ENCODE measurements at places on chromosomes 1 and 21. TPM values are rescaled to one million over a fixed set of nuclear protein-coding genes. Genes with fewer than 3 reads are reported as not detected.

Gene SPAG17
- total RNA-seq, result not detected

Gene SERPINC1
- total RNA-seq, result not detected

Gene PKLR
- total RNA-seq, result not detected

DNA sequence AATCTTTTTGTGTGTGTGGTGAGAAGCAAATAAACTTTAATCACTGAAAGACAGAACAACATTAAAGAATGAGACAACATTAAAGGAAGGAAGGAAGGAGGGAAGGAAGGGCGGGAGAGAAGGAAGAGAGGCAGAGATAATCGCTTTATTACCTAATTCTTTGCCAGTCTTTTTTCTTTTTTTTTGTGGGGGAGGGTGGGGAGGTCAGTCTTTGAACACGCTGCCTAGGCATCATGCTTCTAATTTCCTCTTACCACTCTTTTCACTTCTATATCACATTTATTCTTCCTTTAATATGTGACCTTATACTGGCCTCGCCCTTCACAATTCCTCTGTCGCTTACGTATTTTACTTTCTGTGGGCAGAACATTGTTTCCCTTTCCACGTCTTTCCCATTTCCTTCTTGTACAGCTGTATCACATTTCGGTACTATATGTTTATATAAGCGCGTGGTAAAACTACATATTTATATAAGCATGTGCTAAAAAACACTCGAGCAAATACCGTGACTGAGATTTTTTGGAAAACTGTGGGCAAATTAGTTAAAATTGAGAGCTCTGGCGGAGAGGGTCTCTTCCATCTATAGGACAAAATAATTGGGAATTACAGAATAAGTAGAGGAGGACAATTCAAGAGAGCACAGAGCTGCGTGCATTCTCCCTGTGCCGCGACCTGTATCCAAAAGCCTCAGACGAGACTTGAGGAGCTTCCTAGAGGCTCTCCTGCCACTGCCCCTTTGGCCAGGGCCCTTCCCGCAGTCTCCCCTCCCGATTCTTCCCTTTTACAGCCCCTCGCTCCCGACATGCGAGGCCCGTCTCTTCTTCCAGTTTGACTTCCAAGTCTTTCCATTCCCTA lies 823 bp upstream of the PRKAA2 start:
- no peak for DNase-seq

Gene ANXA9
- not detected for total RNA-seq

DNA sequence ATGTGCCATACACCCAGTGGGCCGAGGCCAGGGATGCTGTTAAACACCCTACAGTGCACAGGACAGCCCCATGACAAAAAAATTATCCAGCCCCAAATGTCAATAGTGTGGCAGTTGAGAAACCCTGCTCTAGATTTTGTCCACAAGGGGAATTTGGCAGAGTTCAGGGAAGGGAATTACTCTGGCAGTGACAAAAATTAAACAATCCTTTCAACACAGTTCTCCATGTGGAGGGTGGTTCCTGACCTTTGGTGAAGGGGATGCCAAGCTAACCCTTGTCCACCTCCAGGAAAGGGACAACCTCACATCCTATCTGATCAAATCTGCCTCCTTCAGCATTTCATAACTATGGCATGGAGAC lies 28.4 kb upstream of the CD84 start:
- no peak for DNase-seq

DNA sequence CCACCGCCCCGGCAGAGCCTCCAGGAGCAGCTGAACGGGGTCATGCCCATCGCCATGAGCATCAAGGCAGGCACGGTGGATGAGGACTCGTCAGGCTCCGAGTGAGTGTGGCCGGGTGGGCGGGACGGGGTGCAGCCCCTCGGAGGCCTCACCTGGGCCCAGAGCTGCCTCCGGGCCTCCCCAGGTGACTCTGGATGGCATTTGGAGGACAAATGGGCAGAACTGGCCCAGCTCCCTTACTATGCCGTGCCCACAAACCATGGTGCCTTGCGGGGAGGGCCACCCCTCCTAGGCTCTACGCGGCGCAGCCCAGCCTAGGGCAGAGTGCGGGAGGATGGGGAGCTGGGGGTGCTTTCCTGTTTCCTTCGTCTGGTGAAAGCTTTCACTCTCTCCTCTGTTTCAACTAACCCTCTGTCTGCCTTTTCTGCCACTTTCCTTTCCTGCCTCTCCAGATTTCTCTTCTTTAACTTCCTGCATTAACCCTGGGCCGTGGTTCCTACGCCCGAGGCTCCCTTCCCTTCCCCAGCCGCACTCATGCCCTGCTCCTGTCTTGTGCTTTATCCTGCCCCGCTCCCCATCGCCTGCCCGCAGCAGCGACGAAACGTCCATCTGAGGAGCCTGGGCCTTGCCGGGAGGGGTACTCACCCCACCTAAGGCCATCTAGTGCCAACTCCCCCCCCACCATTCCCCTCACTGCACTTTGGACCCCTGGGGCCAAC lies 9.2 kb downstream of the PSRC1 start:
- DNase-seq, result no peak

- no peak for DNase-seq
These were observed 342.7 kb upstream of the NR5A2 start for GRCh38 chr1:199684686-199685273.

Gene WDR64
- total RNA-seq, result 0.67 TPM

Gene CAMK2N1
- total RNA-seq, result 2.3 TPM

DNA sequence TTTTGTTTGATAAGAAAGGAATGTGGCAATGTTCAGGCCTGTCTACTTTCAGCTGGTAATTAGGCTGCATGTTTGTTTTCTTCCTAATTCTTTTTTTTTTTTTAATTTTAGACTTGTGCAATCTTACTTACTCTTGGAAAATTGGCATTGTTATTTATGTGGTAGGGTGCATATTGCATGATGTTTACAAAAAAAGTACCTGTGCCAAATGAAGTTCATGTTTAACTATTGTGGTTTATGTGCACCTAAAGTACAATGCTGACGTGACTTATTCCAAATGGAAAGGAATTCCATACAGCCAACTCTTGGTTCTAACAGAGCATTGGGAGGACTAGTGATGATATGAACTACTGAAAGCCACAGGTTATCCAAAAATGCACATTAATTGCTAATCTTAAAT lies 51.0 kb downstream of the KCNK2 start:
- no peak for DNase-seq

Gene AKR1A1
- total RNA-seq, result 31.0 TPM

DNA sequence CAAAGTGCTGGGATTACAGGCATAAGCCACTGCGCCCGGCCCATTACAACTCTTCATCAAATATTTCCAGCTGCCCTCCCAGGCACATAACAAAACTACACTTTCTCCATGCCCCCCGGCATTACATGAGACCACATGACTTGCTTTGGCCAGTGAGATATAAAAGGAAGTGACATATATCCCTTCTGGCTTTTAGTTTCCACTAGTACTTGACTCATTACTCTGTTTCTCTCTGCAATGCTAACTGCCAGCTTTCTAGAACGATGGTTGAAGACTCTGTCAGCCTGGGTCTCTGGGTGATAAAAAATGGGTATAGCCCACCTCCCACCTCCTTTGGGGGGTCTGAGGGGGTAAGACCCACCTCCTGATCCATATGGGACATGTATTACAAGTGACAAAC lies 24.2 kb downstream of the ABL2 start:
- DNase-seq, result no peak

Gene EPHB2
- total RNA-seq, result not detected

DNA sequence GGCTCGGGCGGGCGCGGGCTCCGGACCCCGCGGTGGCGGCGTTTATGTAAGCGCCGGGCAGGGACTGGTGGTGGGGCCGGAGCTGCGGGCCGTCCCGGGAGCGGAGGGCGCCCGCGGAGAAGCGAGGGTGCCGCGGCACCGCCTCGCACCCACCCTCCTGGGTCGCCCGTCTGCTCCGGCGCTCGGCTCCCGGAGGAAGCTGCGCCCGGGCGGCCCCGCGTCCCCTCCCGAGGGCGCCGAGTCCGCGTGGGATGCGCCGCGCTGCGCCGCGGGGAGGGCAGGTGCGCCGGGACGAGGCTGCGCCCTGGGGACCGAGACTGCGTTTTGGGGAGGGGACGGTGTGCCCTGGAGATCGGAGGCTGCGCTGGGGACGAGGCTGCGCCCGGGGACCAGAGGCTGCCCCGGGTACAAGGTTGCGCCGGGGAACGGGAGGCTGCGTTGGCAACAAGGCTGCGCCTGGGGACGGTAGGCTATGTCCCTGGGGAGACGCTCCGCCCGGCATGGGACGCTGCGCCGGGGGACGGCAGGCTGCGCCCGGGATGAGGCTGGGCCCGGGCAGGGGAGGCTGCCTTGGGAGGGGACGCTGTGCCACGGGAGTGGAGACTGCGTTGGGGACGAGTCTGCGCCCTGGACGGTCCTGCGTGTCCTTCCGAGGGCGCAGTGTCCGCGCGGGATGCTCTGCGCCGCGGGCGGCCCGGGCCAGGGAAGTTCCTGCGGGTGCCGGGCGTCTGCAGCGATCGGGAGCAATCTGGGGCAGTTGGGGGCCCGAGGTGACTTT lies 627 bp downstream of the ADARB1 start:
- no peak for DNase-seq

Gene ERG
- total RNA-seq, result not detected

- DNase-seq, result no peak
These were observed 229.3 kb upstream of the PKN2 start for GRCh38 chr1:88454781-88455180.
